ENCODE measurements at places on chromosomes 6 and 20.

DNA sequence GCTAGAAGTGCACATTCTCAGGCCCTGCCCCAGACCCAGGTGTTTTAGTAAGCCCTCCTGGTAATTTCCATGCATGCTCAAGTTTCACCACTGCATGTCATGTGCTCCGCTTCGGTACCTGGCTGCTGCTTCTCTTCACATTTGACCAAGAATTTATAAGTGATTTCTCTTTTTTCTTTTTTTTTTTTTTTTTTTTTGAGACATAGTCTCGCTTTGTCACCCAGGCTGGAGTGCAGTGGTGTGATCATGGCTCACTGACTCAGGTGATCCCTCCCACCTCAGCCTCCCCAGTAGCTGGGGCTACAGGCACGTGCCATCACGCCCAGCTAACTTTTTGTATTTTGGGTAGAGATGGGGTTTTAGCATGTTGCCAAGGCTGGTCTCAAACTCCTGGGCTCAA is 16.0 kb downstream of the TM9SF4 start:
- DNase-seq, result no peak

- DNase-seq, result no peak
These were observed 105.9 kb upstream of the CARMIL1 start for GRCh38 chr6:25173246-25173645.

DNA sequence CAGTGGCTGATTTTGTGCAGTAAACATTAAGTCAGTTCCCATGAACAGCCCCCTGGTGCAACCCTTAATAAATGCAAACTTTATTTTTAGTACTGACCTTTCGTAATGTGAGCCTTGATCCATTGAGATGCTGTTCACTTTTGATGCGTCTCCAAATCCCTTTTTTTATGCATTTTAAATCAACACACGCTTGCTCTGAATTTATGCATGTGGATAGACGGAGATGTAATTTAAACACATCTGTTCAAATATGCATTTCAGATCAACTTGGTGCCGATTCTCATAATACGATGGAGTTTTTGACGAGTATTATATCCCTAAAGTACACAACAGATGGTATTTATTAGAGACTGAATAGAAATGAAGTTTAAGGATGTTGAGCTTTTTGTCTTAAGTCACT is 505.7 kb downstream of the CDKAL1 start:
- no peak for DNase-seq

- no peak for DNase-seq
These were observed 82.6 kb downstream of the CDC5L start for GRCh38 chr6:44470115-44470464.

- DNase-seq, result no peak
These were observed 29.9 kb downstream of the HS3ST5 start for GRCh38 chr6:114312931-114313330.

- DNase-seq, result no peak
These were observed 97.0 kb upstream of the JAG1 start for GRCh38 chr20:10770753-10771152.

DNA sequence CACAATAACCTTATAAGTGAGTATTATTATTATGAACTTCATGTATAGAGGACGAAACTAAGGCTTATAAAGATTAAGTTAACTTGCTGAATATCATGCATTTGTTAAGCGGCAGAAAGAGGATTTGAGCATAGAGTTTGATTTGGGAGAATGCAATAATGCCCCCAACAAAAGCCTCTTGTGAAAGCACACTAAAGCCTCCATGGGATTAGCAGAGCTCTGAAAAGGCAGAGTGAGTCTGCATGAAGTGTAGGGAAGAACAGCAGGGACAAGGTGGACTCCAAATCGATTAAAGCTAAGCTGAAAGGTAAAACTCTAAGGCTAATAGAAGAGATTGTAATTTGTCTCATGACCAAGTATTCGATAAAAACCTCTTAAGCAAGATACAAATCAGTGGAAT is 100.3 kb downstream of the SH3BGRL2 start:
- no peak for DNase-seq

DNA sequence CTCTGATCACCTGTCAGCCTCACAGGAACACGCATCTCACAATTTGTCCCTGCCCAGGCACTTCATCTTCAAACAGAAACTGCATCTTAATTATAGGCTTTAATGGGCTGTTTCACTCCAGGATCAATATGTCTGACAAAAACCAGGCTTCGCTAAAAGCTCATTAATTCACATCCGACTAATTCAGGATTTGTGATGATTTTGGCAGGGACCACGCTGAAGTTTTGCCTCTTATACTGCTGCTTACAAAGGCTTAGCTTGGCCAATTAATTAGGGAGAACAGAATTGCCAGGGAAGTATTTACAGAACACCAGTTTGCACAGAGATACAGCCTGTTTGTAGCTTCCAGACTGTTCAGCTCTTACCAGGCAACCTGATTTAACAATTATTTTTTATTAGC is 541.0 kb upstream of the SPTLC3 start:
- DNase-seq, result no peak
